Spleen (tissue), 13 donors: ENCODE measurements at places on chromosomes 7 and 10.
A peak's percentile ranks its signal among the peaks of the same experiment; 100 is the strongest.

- DNase-seq, result no peak
Measured at GRCh38 chr7:33701189-33701740, 204.1 kb upstream of the BMPER start.

DNA sequence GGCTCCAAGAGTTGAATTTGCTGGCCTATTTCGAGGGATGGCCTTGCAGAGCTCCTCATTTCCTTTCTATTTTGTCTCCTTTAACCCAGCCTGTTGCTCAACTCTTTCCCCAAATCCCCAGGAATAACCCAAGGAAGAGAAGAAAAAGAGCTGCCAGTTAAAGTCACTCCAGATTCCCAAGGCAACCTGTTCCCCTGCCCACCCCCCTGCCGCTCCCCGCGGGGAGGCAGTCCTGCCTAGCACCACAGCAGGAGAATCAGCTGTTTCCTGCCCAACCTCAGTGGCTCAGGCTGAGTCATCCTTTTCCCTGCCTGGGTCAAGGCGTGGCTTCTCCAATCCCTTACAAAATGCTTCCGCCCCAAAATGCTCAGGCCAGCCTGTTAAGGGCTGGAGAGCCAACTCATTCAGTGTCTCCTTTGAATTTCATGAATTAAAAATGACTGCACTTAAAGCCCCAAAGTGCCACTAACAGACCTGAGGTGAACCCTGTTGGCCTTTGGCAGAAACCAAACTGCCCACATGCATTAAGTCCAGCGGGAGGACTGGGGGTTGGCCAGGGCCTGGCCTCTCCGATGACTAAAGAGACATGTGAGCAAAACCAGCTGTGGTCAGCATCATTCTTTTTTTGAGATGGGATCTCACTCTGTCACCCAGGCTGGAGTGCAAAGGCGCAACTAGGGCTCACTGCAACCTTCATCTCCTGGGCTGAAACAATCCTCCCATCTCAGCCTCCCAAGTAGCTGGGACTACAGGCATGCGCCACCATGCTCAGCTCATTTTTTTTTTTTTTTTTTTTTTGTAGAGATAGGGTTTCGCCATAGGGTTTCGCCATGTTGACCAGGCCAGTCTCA lies 83.2 kb upstream of the KIF5B start:
- DNase-seq, result peak; percentile 84

DNA sequence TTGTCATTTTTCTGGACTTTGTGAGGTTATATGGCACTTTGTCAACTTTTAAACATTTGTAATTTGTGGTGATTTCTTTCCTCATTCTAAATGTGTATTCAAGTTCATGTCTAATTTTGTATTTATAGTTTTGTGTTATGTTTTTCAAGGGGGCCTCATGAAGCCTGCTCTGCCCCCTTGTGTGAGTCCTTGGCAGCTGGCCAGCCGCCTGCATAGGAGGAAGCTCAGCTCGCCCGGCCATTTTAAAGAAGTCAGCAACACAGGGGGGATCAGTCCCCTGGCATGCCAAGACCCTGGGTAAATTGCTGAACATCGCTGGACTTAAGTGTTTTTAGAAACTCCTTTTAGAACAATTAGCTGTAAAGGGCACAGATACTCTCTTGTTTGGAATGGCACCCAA lies 123.0 kb downstream of the ANLN start:
- no peak for DNase-seq

GRCh38 chr10:32388258-32389027 lies 41.5 kb upstream of the EPC1 start:
- DNase-seq, result no peak

- no peak for DNase-seq
Measured at GRCh38 chr10:114077347-114077746, 33.7 kb downstream of the ADRB1 start.

GRCh38 chr7:37194943-37195342 lies 253.7 kb downstream of the ELMO1 start:
- no peak for DNase-seq

DNA sequence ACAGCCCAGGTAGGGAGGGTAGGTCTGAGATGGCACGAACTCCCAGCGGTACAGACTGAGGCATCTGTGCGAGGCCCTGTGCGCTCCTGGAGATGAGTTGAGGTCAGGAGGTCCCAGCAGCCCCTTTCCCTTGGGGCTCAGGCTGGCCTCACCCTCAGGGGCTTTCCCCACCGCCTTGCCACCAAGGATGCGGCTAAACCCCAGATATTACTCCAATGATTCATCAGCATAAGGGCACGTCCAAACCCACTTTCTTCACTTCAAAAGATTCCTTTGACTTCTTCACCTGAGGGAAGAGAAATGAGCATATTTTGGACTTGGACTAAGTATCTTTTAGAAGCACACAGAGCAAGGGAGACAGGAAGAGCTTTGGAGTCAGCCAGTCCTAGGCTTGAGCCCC lies 20.3 kb downstream of the UROS start:
- DNase-seq, result no peak

DNA sequence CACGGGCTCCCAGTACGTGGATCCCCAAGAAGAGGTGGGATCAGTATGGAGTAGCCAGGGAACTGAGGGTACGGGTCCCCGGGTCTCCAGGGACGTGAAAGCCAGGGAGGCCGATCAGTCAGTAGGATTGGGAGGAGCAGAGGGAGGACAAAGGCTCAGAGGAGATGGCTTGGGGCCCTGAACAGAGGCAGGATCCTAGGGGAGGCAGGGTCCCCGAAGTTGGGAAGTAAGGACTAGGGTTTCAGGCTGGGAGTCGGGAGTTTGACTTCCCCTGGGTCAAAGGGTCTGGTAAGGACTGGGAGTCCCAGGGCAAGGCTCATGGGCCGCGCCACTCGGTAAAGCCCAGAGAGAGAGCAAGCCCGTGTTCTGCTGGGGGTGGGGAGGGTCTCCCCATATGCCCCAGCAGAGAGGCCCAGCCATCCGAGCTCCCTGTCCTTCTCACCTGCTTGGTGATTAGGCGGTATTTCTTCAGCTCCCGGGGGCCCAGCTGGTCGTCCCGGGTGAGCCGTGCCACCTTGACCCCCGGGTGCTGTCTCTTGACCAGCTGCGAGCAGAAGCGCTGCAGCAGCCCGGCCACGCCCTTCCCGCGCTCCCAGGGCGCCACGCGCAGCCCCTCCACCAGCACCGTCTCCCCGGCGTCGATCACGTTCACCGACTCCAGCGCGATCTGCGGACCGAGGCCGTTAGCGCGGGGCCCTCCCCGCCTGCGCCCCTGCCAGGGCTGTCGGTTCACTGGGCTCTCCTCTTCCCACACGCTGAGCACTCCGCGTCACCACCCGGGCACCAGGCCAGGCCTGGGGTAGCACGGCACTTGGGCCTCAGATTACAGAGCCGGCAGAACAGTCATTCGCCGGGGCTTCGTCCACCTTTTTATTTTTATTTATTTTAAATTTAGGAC lies 7.0 kb downstream of the NAT16 start:
- no peak for DNase-seq

GRCh38 chr10:80196270-80196949 lies 8.9 kb downstream of the ANXA11 start:
- DNase-seq, result peak; percentile 84

DNA sequence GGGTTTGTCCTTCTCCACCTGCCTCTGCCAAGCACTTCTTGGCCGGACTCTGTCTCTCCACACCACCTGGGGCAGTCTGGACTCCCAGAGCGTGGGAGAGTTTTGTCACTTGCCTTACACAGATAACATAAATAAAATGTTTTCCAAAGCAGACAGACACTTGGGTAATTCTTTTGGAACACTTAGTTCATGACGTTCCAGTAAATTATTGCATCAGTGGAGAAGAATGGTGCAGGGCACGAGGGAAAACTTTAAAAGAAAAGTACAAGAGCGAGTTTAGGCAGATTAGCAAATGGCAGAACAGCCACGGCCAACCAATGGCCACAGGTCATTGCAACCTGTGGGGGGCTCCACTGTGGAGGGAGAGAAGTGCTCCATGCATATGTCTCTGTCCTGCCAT lies 170.6 kb upstream of the GRB10 start:
- no peak for DNase-seq

- DNase-seq, result no peak
Measured at GRCh38 chr10:47456794-47457527, 27.0 kb downstream of the ANXA8 start.

GRCh38 chr10:105358911-105359310 lies 717.8 kb downstream of the SORCS3 start:
- DNase-seq, result no peak

- DNase-seq, result no peak
Measured at GRCh38 chr7:87810726-87811125, 65.4 kb downstream of the SLC25A40 start.

- DNase-seq, result no peak
Measured at GRCh38 chr7:91988213-91988612, 47.6 kb downstream of the AKAP9 start.

- DNase-seq, result no peak
Measured at GRCh38 chr7:40673285-40673684, 538.5 kb downstream of the SUGCT start.

DNA sequence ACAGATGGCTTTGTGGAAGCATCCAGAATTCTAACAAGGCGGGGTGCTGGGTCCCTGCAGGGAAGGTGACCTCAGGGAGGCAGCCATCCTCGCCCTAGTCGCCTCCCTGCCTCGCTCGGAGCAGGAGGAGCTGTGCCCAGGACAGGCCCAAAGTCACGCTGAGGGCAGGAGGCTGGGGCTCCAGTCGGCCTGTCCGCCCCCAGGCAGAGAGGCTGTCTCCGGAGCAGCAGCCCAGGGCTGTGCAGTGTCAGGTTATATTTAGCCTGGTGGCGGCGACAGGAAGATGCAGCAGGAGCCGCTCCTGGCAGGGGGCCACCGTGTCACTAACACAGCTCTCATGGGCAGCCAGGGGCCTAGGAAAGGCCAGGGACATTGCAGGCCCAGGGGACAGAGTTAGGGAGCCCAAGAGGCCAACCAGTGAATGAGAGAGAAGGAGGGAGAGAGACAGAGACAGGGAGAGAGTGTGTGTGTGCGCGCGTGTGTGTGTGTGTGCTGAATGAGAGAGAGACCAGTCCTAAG lies 13.5 kb downstream of the KCNH2 start:
- no peak for DNase-seq

GRCh38 chr7:137985897-137986251 lies 16.0 kb downstream of the CREB3L2 start:
- DNase-seq, result no peak

- DNase-seq, result no peak
Measured at GRCh38 chr7:148327379-148327778, 263.2 kb upstream of the C7orf33 start.

DNA sequence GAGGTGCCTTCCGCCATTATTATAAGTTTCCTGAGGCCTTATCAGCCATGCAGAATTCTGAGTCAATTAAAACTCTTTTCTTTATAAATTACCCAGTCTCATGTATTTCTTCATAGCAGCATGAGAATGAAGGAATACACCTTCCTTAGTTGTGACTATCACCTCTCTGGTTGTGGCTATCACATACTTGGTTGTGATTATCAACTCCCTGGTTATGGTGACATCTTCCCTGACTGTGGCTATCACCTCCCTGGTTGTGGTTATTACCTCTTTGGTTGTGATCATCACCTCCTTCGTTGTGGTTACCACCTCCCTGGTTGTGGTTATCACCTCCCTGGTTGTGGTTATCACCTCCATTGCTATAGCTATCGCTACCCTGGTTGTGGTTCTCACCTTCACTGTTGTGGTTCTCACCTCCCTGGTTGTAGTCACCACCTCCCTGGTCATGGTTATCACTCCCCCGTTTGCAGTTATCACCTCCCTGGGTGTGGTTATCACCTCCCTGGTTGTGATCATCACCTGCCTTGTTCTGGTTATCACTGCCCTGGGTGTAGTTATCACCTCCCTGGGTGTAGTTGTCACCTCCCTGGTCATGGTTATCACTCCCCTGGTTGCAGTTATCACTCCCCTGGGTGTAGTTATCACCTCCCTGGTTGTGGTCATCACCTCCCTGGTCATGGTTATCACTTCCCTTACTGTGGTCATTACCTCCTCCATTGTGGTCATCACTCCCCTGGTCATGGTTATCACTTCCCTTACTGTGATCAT lies 105.9 kb downstream of the GPR26 start:
- no peak for DNase-seq

DNA sequence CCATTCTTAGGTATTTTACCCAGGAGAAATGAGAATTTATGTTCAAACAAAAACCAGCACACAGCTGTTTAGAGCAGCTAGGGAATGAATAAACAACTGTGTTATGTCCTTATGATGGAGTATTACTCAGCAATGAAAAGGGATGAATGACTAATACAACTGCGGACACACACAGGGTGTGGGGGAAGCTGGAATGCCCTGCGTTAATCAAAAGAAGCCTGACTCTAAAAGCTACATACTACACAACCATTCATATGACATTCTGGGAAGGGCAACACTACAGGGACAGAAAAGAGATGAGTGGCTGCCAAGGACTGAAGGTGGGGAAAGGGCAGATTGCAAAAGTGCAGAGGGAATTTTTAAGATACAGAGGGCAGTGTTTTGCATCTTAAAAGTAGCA lies 64.0 kb downstream of the DLG5 start:
- DNase-seq, result no peak

DNA sequence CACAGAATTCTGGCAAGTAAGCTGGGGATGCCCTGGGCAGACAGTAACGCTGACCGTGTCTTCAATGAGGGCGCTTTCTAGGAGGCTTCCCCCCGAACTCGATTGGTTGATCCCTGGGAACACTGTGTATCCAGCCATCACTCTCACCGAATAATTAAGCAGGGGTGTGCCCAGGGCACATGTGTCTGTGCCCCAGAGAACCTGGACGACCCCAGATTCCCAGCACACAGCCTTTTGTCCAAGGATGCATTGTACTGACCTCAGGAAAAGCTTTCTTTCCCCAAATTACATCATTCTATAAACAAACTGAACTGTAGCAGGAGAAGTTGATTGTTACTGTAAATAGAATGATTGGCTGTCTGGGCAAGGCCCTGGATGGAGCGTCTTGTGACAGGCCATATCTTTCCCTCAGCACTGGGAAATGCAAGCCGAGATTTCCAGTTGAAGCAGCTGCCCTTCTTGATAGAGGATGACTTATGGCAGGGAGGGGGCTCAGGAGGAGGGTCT lies 6.6 kb upstream of the DEPP1 start:
- DNase-seq, result no peak

GRCh38 chr7:14457568-14458453 lies 444.7 kb downstream of the DGKB start:
- DNase-seq, result peak; percentile 64

- no peak for DNase-seq
Measured at GRCh38 chr7:124943472-124943871, 13.8 kb upstream of the POT1 start.

GRCh38 chr7:47681249-47681810 lies 99.4 kb upstream of the TNS3 start:
- DNase-seq, result no peak

DNA sequence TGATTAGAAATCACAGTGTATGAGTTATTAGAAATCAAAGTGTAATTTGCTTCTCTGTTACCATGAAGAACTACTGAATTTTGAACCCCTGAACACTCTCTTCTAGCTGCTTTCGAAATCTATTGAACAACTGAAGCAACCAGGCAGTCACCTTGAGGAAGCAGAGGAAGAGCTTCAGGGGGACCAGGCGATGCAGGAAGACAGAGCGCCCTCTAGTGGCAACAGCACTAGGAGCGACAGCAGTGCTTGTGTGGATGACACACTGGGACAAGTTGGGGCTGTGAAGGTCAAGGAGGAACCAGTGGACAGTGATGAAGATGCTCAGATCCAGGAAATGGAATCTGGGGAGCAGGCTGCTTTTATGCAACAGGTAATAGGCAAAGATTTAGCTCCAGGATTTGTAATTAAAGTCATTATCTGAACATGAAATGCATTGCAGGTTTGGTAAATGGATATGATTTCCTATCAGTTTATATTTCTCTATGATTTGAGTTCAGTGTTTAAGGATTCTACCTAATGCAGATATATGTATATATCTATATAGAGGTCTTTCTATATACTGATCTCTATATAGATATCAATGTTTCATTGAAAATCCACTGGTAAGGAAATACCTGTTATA lies 170.7 kb downstream of the HDAC9 start:
- DNase-seq, result peak; percentile 92
